Urinary bladder (tissue), 4 donors: ENCODE measurements at places on chromosomes 3 and 15. TPM values are rescaled to one million over a fixed set of nuclear protein-coding genes. Genes with fewer than 3 reads are reported as not detected.

Gene CGGBP1
- total RNA-seq = 138 TPM

Gene TFRC
- total RNA-seq = 110 TPM

Gene LYZL4
- not detected for total RNA-seq

Gene CPN2
- total RNA-seq = not detected

Gene IGSF10
- 23.2 TPM for total RNA-seq

Gene STRIT1
- total RNA-seq = 1.4 TPM

Gene SMAD6
- total RNA-seq = 31.1 TPM

Gene SYNPR
- total RNA-seq = 0.95 TPM

Gene TBC1D2B
- total RNA-seq = 55.0 TPM

Gene CLSTN2
- total RNA-seq = 4.9 TPM

Gene CCR3
- not detected for total RNA-seq

Gene LRTM1
- total RNA-seq = 13.4 TPM

Gene LCTL
- total RNA-seq = not detected

Gene GOLGA6L10
- total RNA-seq = 2.0 TPM

Gene CD200
- total RNA-seq = 23.0 TPM

Gene UACA
- 195 TPM for total RNA-seq

Gene GMPS
- 35.9 TPM for total RNA-seq

Gene KNSTRN
- total RNA-seq = 25.4 TPM

Gene LRRC34
- 14.7 TPM for total RNA-seq

Gene NT5DC2
- 32.9 TPM for total RNA-seq

Gene OXTR
- total RNA-seq = 1.6 TPM

Gene IQCF6
- not detected for total RNA-seq

Gene ADGRG7
- 0.11 TPM for total RNA-seq

Gene ITIH4
- total RNA-seq = 3.3 TPM

Gene CLDN16
- 0.37 TPM for total RNA-seq

Gene CACNA2D2
- total RNA-seq = 1.4 TPM

Gene MYO5C
- 11.6 TPM for total RNA-seq

Gene SKIC8
- 66.2 TPM for total RNA-seq

Gene CACNA2D3
- 1.7 TPM for total RNA-seq

Gene C3orf20
- 0.26 TPM for total RNA-seq

Gene SI
- not detected for total RNA-seq

Gene DZIP3
- total RNA-seq = 39.2 TPM

Gene ANKRD63
- total RNA-seq = not detected

Gene LNP1
- total RNA-seq = 12.3 TPM

Gene KY
- 4.9 TPM for total RNA-seq

Gene OXSR1
- 52.2 TPM for total RNA-seq

Gene PRR20G
- not detected for total RNA-seq

Gene TIGIT
- 0.21 TPM for total RNA-seq

Gene HDC
- 11.7 TPM for total RNA-seq
